ENCODE measurements at places on chromosomes 7 and 10.

- DNase-seq = no peak
These were observed 212.2 kb downstream of the FAM107B start for GRCh38 chr10:14562218-14563075.

- DNase-seq = no peak
These were observed 515.2 kb downstream of the REEP3 start for GRCh38 chr10:64036321-64036930.

DNA sequence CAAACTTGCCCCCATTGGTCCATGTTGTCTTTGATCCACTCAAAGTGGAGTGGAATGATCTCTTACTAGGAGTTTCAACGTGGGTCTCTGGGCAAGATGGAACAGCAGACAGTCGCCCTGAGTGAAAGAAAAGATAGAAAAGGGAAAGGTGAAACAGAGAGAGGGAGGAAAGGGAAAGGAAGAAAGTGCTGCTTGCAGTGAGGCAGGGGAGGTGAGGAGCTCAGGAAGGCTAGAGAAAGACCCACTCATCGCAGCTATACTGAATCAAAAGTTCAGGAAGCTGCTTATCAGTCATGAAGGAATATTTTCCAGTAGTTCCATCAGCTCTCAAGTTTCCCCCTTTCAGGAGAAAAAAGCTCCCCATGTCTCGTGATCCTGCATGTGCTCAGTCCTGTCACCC lies 86.9 kb downstream of the ZNF467 start:
- no peak for DNase-seq

- no peak for DNase-seq
These were observed 176.5 kb downstream of the EXOC4 start for GRCh38 chr7:133429371-133429770.

GRCh38 chr10:125120053-125120710 lies 40.2 kb downstream of the CTBP2 start:
- DNase-seq = no peak
